ENCODE measurements at places on chromosomes 2 and 18. TPM values are rescaled to one million over a fixed set of nuclear protein-coding genes. Genes with fewer than 3 reads are reported as not detected.
A peak's percentile ranks its signal among the peaks of the same experiment; 100 is the strongest.

- DNase-seq, result no peak
These were observed 31.8 kb downstream of the TMEM17 start for GRCh38 chr2:62474176-62474575.

SULT1C2 gene
- 6.5 TPM for total RNA-seq

- no peak for DNase-seq
These were observed 174.6 kb upstream of the PID1 start for GRCh38 chr2:229445501-229446211.

SP9 gene
- not detected for total RNA-seq

PREB gene
- 20.2 TPM for total RNA-seq

DNA sequence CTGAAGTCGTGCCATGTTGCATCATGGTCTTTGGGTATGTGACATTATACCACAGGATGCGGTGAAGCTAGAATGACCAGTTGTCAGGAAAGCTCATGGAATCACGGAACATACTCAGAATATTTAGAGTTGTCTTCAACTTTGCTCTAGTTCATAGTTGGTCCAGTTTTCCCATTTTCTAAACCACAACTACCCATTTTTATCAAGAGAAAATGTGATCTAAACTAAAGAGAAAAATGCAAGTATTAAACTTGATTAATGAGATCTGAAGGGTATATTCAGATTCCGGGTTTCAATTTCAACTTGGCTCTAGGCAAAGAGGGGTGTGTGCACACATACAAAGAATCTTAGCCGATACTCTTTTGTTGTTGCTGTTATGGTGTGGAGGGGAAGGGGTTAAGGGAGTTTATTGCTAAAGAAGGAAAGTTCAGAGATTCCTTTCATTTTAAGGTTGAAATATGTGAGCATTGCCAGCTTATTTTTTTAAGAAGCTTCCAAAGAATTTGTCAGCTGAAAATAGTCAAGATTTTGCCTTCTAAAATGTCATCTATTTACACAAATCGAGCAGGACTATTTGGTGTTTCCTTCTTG is 516.6 kb upstream of the ZEB2 start:
- no peak for DNase-seq

DUSP2 gene
- 28.9 TPM for total RNA-seq

GRCh38 chr2:57720728-57721627 is 325.6 kb upstream of the VRK2 start:
- DNase-seq, result peak; percentile 77

DNA sequence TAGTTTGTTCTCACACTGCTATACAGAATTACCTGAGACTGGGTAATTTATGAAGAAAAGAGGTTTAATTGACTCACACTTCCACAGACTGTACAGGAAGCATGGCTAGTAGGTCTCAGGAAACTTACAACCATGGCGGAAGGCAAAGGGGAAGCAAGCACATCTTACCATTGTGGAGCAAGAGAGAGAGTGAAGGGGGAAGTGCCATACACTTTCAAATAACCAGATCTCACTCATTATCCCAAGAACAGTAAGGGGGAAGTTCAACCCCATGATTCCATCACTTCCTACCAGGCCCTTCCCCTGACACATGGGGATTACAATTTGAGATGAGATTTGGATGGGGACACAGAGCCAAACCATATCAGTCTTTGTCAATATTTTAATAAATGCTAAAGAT is 5.0 kb upstream of the CRYGB start:
- DNase-seq, result no peak

DNA sequence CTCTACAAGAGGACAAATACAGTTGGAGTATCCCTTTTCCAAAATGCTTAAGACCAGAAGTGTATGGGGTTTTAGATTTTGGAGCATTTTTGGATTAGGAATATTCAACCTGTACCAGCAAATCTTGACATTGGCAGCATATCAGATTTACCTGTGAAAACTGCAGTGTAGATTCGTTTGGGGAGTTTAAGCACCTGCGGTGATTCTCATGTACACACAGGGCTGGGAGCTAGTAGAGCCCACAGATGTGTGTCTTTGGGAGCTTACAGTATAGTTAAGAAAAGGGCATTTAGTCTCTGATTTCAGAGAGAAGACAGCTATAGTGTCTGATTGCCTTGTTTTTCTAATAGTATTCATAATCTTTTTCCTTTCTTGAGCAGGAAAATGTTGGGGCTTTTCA is 30.1 kb downstream of the PTCD3 start:
- no peak for DNase-seq

DNA sequence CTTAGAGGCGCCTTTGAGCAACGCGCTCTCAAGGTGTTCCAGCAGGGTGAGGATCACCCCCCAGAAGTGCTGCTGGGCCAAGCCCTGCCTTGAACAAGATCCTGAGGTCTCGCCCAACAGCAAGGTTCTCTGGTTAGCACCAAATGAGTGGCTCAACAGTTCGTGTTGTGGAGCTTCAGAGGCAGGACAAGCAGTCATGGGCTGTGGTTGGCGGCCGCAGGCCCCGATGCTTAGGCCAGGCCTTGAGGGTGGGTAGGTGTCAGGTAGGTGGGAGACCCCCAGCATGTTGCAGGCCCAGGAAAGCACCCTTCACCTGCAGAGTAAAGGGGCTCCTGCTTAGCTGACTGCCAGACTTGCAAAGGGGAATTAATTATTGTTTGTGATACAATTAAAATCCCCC is 70.2 kb upstream of the FOSL2 start:
- no peak for DNase-seq

PSMA8 gene
- 6.3 TPM for total RNA-seq

DNA sequence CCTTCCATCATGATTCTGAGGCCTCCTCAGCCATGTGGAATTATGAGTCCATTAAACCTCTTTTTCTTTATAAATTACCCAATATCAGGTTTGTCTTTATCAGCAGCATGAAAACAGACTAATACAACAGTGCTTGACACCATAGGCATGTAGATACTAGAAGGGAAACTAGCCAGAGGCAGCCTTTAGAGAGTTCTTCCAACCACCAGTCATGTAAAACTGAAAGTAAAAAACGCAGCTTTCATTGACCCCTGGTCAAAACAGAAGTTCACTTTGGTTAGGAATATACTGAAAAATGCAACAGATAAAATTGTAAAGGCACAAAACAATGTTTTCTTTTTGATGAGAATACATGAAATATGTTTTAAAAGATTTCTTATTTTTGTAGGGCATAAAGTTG is 122.8 kb upstream of the L3MBTL4 start:
- DNase-seq, result no peak

GRCh38 chr2:171084128-171084527 is 76.6 kb downstream of the TLK1 start:
- no peak for DNase-seq

ACKR3 gene
- total RNA-seq, result 14.7 TPM

SERPINB2 gene
- 39.2 TPM for total RNA-seq

DNA sequence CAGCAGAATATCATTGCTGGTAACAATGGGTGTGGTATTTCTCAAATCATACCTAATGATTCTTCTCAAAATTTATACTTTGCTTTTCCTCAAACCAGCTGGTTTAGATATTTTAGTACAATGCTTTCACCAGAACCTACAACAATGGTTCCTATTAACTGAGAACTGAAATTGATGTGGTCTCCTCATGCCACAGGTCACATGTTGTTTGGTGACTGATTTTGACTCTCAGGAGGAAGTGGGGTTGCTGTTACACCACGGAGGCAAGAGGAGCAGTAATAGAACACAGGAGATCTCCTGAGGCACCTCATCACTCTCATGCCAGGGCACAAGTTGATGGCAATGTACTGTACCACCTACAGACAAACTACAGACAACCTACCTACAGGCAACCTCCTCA is 3.0 kb upstream of the CEP68 start:
- no peak for DNase-seq

DNA sequence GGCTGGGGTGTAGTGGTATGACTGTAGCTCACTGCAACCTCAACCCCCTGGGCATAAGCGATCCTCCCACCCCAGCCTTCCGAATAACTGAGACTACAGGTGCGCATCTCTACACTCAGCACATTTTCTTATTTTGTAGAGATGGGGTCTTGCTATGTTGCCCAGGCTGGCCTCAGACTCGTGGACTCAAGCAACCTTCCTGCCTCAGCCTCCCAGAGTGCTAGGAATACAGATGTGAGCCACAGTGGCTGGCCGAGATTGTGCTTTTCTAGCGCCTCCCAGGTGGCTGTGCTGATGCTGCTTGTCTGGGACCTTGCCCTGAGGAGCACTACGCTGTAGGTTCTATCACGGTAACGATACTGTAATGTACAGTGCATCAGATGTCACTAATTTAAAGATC is 155.6 kb downstream of the AGAP1 start:
- no peak for DNase-seq

EVX2 gene
- total RNA-seq, result 1.2 TPM

AGAP1 gene
- 13.5 TPM for total RNA-seq

- DNase-seq, result peak; percentile 23
These were observed 54.8 kb upstream of the STRN start for GRCh38 chr2:37020887-37021796.

VWC2L gene
- 4.3 TPM for total RNA-seq

GRCh38 chr2:163155279-163155883 is 316.8 kb upstream of the KCNH7 start:
- peak; percentile 17 for DNase-seq

- no peak for DNase-seq
These were observed 36.1 kb downstream of the TRAK2 start for GRCh38 chr2:201415149-201415548.

ASB18 gene
- total RNA-seq, result 2.2 TPM

GRCh38 chr2:111642586-111643327 is 241.2 kb downstream of the ANAPC1 start:
- DNase-seq, result no peak

GRCh38 chr2:112273349-112273748 is 2.0 kb upstream of the ZC3H6 start:
- no peak for DNase-seq

REG3G gene
- total RNA-seq, result 1.7 TPM

CRYGD gene
- not detected for total RNA-seq

ALPI gene
- 2.9 TPM for total RNA-seq

DNA sequence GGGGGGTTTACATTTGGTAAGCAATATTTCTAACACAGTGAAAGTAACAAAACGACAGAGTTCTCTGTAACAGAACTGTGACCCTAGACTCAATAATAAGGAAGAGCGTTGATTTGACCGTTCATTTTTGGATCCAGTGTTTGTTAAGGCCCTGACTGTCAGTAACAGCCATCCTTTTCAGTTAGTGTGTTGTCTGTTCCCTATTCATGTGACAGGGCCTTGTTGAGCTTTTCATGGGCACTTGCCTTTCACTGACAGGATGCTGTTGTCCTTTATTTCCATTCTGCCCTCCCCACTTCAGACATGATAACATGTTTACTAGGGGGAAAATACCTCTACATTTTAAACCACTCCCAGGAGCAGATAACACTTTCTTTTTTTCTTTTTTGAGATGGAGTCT is 45.8 kb downstream of the MAP4K4 start:
- DNase-seq, result no peak

GRCh38 chr18:9513971-9514512 is 38.7 kb downstream of the RALBP1 start:
- no peak for DNase-seq

DNA sequence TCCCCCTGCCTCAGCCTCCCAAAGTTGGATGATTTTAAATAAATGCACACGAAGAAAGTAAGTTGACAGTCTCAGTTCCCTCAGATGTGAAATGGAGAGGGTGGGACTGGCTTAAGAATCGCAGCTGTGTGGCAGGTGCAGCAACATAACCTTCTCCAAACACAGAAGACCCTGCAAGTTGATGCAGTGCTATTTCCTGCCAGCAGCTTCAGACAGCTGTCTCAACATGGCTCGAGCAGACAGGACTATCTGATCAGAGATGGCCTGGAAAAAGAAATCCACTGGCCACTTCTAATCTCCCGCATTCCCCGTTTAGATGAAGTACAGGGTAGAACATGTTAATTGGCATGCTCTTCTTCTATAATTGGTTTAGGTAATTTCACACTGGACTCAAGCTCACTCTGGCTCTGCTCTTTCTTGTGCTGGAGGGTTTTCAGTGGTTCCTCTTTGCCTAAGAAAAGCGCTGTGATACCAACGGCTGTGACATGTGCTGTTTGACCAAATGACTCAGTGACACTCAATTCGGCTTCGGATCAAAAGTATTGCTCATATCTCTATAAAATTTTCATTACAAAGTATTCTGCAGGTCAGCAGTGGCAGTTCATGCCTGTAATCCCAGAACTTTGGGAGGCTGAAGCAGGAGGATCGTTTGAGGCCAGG is 40.2 kb downstream of the MYOM1 start:
- no peak for DNase-seq

- no peak for DNase-seq
These were observed 21.1 kb downstream of the USP14 start for GRCh38 chr18:179499-179898.

- DNase-seq, result no peak
These were observed 13.5 kb upstream of the PRSS56 start for GRCh38 chr2:232506709-232507108.

EXOC6B gene
- 40.0 TPM for total RNA-seq

DNA sequence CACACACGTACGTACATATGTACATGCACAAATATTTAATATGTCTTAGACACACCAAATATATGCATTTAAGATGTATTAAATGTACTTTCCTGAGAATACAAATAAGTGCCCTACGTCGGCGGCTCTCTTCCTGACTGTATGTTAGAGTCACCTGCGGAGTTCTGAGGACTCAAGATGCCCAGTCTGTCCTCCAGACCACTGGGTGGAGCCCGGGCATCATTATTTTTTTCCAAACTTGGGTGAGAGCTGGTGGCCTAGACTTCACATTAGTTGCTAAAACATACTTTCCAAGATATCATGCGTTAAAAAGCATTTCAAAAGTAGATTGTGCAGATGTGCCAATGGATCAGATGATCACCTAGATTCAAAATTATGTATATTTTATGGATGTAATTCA is 2.9 kb downstream of the IL18R1 start:
- no peak for DNase-seq

DNA sequence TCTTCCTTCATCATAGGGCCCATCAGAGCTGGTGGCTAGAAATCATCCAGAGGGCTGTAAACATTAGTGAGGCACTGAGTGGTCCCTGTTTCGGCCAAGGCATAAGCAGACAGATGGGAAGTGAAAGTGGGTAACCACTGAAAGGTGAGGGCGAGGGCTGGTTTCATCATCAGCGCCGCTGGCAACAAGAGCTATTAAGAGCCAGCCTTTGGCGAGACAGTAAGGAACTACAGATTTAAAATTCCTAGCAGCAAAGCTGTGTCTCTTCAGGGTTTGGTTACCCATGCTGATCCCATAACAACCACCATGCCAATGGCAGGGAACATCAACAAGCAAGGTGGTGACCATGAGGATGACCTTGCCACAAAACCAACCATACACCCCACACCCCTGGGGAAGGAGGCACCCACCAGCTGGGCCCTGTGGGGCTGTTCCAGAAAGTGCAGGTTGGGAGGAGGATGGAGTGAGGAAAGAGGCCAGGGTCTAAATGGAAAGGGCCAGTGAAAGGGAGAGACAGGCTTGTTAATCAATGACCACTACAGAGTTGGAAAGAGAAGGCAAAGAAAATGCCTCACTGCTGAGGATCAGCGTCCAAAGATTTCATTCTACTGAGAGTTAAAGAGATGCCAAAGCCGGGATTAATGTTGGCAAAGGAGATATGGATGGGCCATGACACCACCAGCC is 9.0 kb upstream of the SLC20A1 start:
- DNase-seq, result no peak

DNA sequence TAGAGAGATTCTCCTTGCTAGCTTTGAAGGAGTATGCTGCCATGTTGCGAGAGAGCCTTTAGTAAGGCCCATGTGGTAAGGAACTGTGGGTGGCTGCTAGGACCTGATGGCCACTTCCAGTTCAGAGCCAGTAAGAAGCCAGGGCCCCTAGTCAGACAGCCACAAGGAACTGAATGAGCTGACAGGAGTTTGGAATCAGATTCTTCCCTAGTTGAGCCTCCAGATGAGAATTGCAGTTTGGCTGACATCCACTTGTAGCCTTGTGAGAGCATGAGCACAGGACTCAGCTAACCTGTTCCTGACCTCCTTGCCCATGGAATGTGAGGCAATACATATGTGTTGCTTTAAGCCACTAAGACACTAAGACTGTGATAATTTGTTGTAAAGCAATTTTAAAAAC is 1.2 kb upstream of the WDR7 start:
- DNase-seq, result no peak
